Umbilical cord (tissue), 2 donors: ENCODE measurements at places on chromosomes 1 and 21.

DNA sequence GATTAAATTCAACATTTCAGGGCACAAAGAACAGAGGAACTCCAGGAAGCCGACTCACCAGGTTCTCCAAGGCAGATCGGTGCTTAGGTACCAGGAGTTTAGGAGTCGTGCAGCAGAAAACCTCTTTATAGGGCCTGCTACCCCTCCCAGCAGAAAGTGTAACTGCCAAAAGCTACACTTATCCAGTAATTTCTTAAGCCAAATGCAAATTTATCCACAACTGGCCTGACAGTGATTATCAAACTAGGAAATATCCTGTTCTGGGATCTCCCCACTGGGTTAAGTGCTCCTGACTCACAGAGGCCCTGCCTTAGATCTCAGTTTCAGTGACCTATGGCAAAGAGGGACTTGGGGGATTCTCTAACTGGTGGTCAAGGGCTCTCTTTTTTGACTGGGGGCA lies at the start of gene SPRR2F:
Gene SPRR2F, minus strand, starts transcription at position 101 of the 400 bp plus-strand sequence. CDS start 783 bp downstream, outside the sequence.
- DNase-seq: no peak

DNA sequence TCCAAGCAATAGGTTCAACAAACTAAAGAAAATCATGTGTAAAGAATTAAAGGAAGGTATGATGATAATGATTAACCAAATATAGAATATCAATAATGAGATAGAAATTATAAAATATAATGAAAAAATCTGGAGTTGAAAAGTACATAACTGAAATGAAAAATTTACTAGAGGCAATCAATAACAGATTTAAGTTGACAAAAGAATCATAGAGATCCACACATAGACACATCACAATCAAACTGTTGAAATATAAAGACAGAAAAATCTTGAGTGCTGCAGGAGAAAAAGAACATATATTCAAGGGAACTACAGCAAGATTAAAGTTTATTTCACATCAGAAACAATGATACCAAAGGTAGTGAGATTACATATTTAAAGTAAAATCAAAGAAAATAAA lies 63.7 kb downstream of the RNASEL start:
- no peak for DNase-seq

DNA sequence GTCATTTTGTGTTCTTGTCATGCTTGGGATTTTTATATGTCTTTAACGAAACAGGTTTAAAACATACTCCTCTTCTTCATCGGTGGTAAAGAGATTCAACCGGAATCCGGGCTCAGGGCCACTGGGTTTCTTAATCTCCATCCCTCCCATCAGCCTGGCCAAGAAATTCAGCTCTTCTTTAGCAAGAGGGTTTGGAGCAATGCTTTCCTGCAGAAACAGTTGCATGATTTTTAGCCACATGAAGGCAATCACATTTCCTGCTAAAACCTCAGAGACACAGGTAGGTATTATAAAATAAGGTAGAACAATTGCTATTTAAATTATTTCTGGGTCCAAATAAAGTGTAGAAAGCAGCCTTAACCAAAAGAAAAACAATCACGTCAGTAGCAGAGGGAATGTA lies 22.7 kb upstream of the LSM10 start:
- DNase-seq: peak; percentile 61

DNA sequence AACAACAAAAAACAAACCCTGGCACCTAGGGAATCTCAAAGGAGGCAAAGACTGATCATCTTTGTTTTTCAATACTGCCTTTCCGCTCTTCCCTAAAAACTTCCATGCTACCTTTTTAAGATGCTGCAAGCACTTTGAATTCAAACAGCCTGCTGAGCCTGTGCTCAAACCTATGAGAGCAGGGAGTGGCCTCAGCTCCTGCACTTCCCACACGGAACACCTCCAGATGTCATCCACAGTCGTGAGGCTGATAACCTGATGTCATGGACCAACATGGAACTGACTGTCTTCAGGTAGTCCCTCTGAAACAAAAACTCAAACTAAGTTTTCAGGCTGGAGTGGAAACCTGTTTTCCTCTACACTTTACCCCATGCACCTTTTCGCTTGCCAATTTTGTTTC lies 46.8 kb downstream of the DESI2 start:
- no peak for DNase-seq
